CD8-positive, alpha-beta memory T cell (primary cell): ENCODE measurements at places on chromosomes 6 and 20. TPM values are rescaled to one million over a fixed set of nuclear protein-coding genes. Genes with fewer than 3 reads are reported as not detected.

DNA sequence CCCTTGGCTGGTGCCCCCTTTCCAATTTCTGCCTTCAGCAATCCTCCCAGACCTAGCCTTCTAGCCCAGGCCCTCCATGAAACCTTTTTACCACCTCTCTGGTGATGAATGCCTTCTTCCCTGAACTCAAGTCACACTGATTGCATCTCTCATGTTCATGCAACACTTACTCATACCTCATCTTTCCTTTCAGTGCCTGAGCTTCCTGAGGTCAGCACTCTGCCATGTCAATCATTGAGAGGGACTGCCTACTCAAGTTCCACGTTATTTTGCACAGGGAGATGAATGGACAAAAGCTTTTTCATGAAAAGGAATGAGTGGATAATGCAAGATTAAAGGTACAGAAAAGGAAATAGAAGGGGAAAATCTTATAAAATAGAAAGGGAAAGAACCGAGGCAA, 60.1 kb upstream of the PLEKHG1 start:
- H3K27me3 ChIP-seq: no peaks in the 10 kb centered on the region
- DNase-seq: no peak
- no peak overlapping the region for H3K4me3 ChIP-seq
- no peaks in the 10 kb centered on the region for H3K4me1 ChIP-seq

GRCh38 chr6:137002505-137002904, 42.3 kb downstream of the IL20RA start:
- no peaks in the 10 kb centered on the region for H3K36me3 ChIP-seq
- H3K27ac ChIP-seq: no peak overlapping the region
- no peak for DNase-seq
- no peak overlapping the region for H3K4me3 ChIP-seq
- no peaks in the 10 kb centered on the region for H3K4me1 ChIP-seq

The RAET1E gene
- not detected for polyA plus RNA-seq

DNA sequence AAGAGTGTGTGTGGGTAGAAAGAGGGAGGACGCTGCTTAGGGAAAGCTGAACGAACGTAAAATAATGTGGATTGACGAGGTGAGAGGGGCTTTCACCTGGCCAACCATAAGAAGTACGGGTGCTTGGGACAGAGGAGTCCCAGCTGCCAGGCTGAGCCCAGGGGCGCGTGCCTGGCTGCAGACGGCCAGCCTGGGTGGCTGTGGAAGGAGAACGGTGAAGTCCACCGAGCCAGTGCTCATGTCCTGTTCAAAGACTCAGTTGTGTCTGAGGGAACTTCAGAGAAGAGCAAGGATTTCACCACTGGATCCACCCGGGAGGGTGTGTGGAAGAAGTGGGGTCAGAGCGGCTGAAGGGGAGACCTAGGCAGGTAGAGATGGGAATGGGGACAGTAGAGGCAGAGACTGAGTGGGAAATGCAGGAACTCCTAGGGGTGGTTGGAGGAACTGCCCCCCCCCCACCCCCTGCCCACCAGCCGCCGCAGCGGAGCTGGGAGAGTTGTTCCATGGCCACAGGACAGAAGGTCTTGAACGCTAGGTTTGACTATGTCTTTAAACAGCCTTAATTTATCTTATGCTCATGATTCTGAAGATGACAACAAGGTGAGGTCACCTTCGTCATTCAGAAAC, 68.1 kb upstream of the TBXT start:
- no peak overlapping the region for H3K27ac ChIP-seq
- H3K36me3 ChIP-seq: no peaks in the 10 kb centered on the region
- DNase-seq: no peak
- no peaks in the 10 kb centered on the region for H3K4me1 ChIP-seq
- H3K27me3 ChIP-seq: peaks cover 4% of the 10 kb centered on the region

- peaks cover 39% of the 10 kb centered on the region for H3K4me1 ChIP-seq
- H3K4me3 ChIP-seq: peak overlapping the region; percentile 90
- H3K36me3 ChIP-seq: no peaks in the 10 kb centered on the region
- no peaks in the 10 kb centered on the region for H3K27me3 ChIP-seq
These were observed 469 bp downstream of the SYNJ2 start for GRCh38 chr6:157982102-157982562.

DNA sequence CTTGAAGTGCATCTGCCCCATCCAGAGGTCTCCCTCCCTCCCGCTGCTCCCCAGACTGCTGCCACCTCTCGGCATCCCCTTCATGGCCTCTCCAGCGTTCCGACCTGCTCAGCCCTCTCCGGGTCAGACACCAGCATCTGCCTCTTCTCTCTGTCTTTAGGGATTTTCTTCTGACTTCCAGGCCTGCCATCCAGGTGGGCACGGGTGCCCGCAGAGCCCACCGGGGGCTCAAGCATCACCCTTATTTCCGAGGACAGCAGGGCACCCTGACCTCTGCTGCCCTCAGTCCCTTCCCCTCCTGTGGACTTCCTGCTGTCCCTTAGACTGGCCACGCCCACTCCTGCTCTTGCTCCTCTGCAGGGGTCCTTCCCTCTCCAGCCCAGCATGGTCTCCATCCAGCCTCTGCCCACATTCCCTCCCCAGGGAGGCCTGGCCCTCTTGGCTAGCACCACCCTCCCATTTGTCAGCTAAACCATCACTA, 3.3 kb downstream of the NPEPL1 start:
- H3K4me1 ChIP-seq: peaks cover 8% of the 10 kb centered on the region
- peaks cover 12% of the 10 kb centered on the region for H3K36me3 ChIP-seq
- no peak for DNase-seq
- no peak overlapping the region for H3K27ac ChIP-seq
- H3K4me3 ChIP-seq: no peak overlapping the region

The C6orf15 gene
- polyA plus RNA-seq: not detected

The OVOL2 gene
- not detected for polyA plus RNA-seq

- peaks cover 84% of the 10 kb centered on the region for H3K27me3 ChIP-seq
- peak overlapping the region; percentile 60 for H3K4me3 ChIP-seq
- H3K36me3 ChIP-seq: no peaks in the 10 kb centered on the region
- DNase-seq: no peak
These were observed 4.7 kb downstream of the LINC00237 start for GRCh38 chr20:21101453-21101931.

DNA sequence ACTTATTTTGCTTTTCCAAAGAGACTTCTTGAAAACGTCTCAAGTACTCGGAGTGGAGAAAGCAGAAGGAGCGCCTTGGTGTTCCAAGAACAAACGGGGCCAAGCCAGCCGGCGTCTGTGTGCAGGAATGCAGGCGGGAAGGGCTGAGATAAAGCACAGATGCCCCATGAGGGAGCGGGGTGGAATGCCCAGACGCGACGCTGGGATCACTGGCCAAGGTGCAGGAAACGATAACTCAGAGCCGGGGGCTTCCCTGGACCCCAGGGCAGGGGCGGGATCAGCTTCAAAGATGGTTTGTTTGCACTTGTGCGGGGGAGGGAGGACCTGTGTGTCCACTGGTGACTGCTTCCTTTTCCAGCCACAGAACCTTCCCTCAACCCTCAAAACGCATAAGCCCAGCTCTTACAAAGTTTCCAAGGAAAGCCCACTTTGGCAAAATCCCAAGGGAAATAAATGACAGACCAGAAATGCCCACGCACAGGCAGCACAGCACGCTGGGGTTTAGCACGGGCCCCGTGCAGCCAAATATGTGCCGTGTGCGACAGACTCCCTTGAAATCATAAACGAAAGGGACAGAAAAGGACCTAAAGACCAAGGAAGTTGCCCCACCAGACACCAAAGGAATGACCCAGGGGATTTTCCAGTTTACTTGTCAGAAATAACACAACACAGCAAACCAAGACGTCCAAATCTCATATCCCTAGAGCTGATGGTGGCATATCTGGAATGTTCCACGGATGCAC, 113.9 kb downstream of the NFATC2 start:
- no peak overlapping the region for H3K4me3 ChIP-seq
- H3K27ac ChIP-seq: no peak overlapping the region
- H3K27me3 ChIP-seq: no peaks in the 10 kb centered on the region
- H3K36me3 ChIP-seq: peaks cover 26% of the 10 kb centered on the region
- no peak for DNase-seq

DNA sequence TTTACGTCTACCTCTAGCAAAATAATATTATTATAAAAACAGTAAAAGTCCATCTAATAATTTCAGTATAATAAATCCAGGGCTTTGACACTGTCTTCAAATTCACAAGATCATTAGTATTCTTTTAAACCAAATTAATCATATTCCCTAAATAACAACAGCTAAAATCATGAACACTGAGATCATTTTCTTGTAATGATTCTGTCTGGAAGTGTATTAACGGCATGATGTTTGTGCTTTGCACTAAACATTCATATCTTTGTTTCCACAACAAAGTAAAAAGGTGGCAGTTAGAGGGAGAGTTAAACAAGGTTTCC, 18.8 kb downstream of the HIVEP2 start:
- H3K27ac ChIP-seq: peak overlapping the region; percentile 97
- peaks cover 49% of the 10 kb centered on the region for H3K4me1 ChIP-seq
- H3K27me3 ChIP-seq: no peaks in the 10 kb centered on the region
- peak overlapping the region; percentile 68 for H3K4me3 ChIP-seq
- H3K36me3 ChIP-seq: no peaks in the 10 kb centered on the region

GRCh38 chr6:20952699-20953474, 418.6 kb downstream of the CDKAL1 start:
- no peaks in the 10 kb centered on the region for H3K4me1 ChIP-seq
- no peak overlapping the region for H3K4me3 ChIP-seq
- H3K36me3 ChIP-seq: peaks cover 3% of the 10 kb centered on the region

DNA sequence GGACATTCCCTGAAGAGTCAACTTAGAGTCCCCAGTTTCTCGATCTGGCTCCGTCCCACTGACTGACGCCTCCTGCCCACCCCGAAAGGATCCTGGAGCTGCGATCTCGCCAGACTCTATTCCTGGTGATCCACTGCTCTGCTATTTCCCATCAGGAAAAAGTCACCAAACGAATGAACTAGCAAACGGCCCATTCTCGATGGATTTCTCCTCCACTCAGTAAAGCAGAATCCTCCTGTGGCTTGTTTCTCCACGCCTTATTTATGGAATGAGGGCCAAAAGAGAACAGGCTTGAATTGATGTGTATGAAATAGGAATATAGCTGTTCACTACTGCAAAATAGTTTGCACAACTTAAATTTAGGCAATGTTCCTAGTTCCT, 5.4 kb downstream of the NKX2-4 start:
- DNase-seq: no peak
- H3K4me3 ChIP-seq: no peak overlapping the region
